Substantia nigra (tissue), 51 donors: ENCODE measurements at places on chromosomes 11 and 22.

GRCh38 chr11:77725433-77725832, 87.8 kb upstream of the CLNS1A start:
- DNase-seq: no peak

- DNase-seq: no peak
Observed at GRCh38 chr11:10522921-10523320, 18.1 kb downstream of the RNF141 start.

GRCh38 chr11:128764424-128765095, 70.7 kb downstream of the FLI1 start:
- no peak for DNase-seq

GRCh38 chr11:2536440-2536989, 91.7 kb downstream of the KCNQ1 start:
- DNase-seq: no peak

DNA sequence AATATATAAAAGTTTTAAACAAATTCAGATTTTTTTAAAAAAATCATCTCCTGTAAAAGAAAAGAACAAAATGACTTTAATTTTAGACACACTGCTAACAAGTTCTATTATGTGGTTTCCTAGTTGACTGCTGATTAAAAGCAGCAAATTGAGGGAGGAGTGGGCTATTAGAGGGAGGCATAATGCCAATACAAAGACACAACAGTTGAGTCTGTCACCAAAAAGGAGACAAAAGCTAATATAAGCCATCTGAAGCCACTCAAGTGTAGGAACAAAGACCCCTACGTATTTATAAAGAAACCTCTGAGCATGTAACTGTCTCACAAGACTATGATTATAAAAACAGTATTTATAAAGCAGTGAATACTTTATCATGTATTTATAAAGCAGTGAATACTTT, 28.6 kb downstream of the TMEM123 start:
- DNase-seq: no peak

DNA sequence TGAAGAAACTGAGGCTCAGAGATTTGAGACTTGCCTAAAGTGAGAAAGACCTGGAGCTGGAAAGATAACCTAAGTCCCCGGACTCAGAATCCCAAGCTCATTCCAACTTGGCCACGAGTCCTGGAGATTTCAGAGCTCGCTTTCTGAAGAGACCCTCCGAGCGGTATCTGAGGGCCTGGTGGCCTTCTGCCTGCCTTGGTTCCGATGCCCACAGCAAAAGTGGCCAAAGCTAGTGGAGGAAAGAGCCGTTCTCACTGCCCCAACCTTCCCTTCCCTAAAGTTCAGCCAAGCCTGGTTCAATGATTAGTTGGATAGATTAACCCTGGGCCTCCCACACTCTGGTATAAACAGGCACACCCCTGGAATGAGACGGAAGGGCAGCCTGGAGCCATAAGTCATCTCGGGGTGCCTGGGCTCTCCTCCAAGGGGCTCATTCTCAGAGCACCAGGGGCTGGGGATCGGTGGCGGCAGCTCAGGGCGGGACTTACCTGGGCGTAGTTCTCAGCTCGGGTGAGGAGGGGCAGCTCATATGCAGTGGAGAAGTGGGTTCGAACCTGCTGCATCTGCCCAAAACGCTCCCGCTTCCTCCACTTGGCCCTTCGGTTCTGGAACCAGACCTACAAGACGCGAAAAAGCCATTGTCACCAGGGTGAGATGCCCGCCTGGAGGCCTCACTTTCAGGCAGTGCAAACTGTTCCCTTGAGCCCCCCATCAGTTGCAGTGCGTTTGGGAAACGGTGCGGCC, 42.8 kb downstream of the ALX4 start:
- DNase-seq: no peak

- DNase-seq: no peak
Observed at GRCh38 chr11:119179983-119180382, 5.3 kb upstream of the NHERF4 start.

GRCh38 chr22:50185375-50186087, at the start of gene TRABD:
TSS of gene TRABD (plus strand) at chr22:50185913. CDS start at chr22:50193061, 7,148 bp downstream.
- DNase-seq: peak; percentile 82

DNA sequence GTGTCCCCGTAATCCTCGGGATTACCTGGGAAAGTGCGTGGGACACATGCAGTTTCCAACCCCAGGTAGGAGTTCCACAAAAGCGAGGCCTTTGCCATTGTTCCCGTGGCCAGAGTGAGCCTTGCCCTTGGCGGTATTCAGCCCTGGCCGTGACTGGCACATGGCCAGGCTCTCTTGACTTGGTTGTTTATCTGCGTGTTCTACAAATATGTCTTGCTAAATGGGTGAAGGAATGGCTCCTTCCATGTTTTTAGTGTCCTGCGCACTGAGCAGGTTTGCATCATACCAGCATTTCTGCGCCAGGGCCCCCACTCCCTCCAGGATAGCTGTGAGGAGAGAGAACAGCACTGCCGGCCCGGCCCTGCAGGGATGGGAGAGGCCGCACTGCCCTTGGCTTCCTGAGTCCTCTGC, 20.0 kb downstream of the POLR3H start:
- no peak for DNase-seq
